Uterine smooth muscle cell (primary cell): ENCODE measurements at places on chromosomes 7 and 10. TPM values are rescaled to one million over a fixed set of nuclear protein-coding genes. Genes with fewer than 3 reads are reported as not detected.

Gene H2BK1
- total RNA-seq: not detected in 2 replicates

Gene TUBAL3
- not detected in 2 replicates for total RNA-seq

Gene CBX3
- 138 and 180 TPM in 2 replicates for total RNA-seq

Gene LRGUK
- total RNA-seq: 0.12 and 0.22 TPM in 2 replicates

Gene ZNF33A
- total RNA-seq: 9.1 and 12.2 TPM in 2 replicates

Gene RAPGEF5
- 0.75 and 1.1 TPM in 2 replicates for total RNA-seq

Gene UNCX
- total RNA-seq: not detected in 2 replicates

Gene CC2D2B
- not detected in 2 replicates for total RNA-seq

Gene CYP2W1
- total RNA-seq: not detected in 2 replicates

Gene CPA2
- total RNA-seq: not detected in 2 replicates

Gene NMT2
- total RNA-seq: 35.2 and 39.0 TPM in 2 replicates

Gene ARHGEF5
- total RNA-seq: 1.3 and 3.4 TPM in 2 replicates

Gene VAX1
- not detected in 2 replicates for total RNA-seq

Gene WNT8B
- total RNA-seq: not detected in 2 replicates

Gene LRRC61
- 1.9 and 2.2 TPM in 2 replicates for total RNA-seq

Gene CALHM3
- total RNA-seq: not detected in 2 replicates

Gene SFRP4
- total RNA-seq: 0.55 and 3.2 TPM in 2 replicates

Gene TMEM26
- total RNA-seq: 0.50 and 0.66 TPM in 2 replicates

Gene CCDC3
- 0.25 and 0.55 TPM in 2 replicates for total RNA-seq

Gene HGF
- total RNA-seq: 101 and 486 TPM in 2 replicates

Gene MDFIC
- 56.2 and 120 TPM in 2 replicates for total RNA-seq
